NCI-H1092 treated with DMSO at 0.1 percent for 48 hours (cell line): ENCODE measurements at places on chromosomes 6 and 20.

GRCh38 chr6:169965657-169966311 lies 214.4 kb downstream of the ERMARD start:
- no peak for DNase-seq

DNA sequence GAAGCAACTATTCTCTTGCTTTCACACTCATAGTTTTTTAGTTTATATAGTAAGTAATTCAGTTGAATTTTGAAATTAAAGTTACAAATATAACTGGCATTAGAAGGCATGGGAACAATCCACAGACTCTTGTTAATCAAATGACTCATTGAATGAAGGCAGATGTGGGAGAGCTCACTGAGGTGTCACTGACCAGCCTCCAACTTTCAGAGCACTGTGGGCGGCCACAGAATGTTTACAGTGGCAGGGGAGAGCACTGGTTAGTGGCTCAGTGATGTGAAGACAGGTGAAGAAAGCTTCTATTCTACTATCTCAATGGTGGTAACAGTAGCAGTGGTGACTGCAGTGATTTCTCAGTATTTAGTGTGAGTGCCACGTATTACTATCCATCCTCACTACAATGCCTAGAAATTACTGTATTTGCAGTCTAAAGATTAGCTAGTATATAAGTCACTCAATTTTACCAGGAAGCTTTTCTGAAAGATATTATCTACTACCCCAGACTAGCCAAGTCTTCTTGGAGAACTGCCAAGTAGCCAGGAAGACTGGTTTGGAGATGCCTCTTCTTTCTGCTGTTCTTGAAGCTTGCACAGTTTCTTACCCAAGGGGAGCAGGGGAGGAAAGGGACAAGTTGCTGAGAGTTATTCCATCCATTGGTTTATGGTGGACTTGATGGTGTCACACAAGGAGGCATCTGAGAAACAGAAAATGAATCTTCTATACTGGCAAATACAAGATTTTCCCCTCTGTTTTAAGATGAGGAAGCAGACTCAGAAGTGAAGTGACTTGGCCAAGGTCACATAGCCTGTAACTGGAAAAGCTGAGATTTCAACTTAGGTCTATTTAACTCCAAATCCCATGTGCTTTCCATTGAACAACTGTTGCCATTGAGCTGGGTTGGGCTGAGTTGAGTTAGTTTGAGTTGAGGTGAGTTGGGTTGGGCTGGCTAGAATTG lies 231.2 kb downstream of the ANKRD60 start:
- DNase-seq = no peak

GRCh38 chr6:63349401-63349800 lies 29.6 kb upstream of the LGSN start:
- DNase-seq = no peak

DNA sequence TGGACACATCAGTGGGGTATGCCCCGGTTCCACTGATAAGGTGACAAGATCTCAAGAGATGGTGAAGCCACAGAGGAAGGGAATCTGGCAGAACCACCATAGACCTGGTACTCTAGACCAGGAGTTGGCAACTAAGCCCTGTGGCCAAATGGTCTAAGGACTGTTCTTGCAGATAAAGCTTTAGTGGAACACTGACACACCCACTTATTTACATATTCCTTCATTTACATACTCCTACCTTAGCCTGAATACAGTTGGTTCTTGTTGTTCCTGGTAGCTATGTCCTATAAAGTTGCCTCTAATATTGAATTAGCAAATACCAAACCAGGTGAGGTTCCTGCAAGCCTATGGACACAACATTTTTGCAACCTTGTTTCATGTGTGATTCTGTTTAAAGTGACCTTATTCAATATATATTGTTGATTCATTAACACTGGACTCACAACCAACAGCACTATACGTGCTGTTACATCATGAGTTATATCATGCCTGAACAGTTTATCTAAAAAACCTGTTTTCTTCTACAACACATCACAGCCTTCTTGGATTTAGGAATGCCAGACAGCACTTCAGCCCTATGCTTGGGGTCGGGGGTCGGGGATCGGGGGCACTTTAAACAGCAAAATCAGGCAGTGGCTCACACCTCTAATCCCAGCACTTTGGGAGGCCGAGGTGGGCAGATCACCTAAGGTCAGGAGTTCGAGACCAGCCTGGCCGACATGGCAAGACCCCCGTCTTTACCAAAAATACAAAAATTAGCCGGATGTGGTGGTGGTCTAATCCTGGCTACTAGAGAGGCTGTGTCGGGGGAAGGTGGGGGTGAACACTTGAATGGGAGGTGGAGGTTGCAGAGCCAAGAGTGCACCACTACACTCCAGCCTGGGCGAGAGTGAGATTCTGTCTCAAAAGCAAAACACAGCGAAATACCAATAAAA lies 2.5 kb downstream of the CCDC167 start:
- DNase-seq = no peak

- peak; percentile 70 for DNase-seq
These were observed 818 bp upstream of the MDGA1 start for GRCh38 chr6:37698264-37699137.

GRCh38 chr20:56417911-56418310 lies 5.9 kb downstream of the CASS4 start:
- DNase-seq = no peak

- DNase-seq = no peak
These were observed 629.8 kb downstream of the CDH26 start for GRCh38 chr20:60587986-60588385.

DNA sequence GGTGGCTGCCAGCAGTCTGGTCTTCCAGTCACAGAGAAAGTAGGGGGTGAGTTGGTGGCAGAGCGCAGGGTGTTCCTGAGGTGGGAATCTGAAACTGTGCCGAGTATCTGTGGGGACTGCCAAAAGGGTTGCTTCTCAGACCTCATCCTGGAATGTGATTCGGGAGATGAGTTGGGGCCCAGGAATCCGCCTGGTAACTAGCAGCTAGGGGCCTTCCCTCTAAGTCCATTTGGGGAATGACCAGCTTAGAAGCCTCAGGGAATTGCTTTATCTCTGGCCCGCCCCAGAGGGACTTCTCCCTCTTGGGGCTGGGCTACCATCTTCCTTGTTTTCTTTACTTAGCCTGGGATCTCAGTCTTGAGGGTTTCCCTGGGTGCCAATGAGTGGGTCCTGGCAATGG lies 49.6 kb downstream of the MOCS1 start:
- no peak for DNase-seq

DNA sequence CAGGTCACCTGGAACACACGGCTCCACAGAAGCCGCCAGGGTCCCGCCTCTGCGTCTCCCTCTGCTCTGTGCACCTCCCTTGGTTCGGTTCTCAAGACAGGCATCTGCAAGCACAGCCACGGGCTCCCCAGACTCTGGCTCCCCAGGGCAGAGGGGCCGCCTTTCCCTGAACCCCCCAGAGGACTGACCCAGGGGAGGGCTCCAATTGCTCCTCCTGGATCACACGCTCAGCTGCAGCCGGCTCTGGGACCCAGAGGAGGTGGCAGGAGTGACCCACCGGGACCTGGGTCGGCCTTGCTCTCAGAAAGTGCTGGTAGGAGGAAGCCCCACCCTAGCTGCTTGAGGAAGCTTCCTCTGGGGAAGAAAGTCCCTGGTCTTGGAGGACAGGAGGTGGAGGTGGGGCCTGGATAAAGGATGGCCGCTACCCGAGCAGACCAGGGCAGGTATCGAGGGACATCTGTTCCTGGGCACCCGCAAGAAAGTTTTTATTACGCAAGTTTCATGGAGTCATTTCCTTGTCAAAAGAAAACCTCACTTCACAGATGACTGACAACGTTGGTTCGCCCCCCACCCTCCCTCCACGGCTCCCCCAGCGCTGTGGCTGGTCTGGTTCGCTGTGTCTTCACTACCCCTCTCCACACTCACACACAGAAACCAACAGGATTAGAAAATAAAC lies 103.9 kb upstream of the AFDN start:
- DNase-seq = no peak

DNA sequence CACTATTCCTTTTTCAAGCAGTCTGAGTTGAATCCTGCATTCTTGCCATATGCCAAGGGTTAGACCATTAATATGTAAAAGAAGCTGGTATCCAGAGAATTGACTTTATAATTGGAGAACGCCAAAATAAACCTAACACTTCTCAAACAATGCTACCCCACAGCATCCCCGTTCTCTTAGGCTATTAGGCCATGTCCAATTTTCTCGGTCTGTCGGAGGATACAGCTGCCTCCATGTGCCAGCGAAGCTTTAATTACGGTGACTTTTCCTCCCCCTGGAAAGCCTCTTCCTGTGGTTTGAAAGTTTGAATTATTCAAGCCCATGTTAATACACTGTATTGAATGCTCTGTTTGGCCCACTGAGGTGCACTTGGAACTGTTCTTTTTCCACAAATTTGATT lies 60.5 kb downstream of the HS3ST5 start:
- no peak for DNase-seq

DNA sequence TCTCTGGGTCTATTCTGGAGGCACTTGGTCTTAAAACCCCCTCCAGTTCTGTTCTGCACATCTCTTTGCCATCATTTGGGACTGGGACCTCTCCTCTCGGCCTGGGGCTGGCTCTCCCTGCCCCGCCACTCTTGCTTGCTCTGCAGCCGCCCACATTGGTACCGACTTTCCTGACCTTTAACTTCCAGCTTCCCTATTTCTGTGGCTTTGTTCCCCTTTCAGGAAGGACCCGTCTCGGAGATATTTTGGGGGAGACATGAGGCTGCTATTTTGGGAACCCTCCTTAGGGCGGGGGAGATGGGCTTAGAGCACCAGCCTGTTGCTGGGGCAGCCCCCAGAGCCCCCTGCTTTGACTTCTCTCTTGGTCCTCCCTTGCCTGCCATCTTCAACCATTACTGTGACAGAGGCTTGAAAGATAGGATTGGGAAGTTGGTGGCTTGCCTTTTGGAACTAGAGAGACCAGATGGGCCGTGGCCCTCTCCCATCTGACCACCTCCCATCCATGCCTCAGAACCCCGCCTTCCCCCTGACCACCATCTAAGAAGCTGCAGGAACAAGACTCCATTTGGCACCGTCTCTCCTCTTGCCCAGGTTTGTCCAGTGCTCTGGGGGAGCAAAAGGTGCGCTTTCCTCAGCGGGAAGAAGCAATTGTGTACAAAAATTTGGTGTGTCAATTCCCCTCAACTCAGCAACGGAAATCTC lies 914 bp downstream of the TREM2 start:
- no peak for DNase-seq

- no peak for DNase-seq
These were observed 7.3 kb downstream of the SAYSD1 start for GRCh38 chr6:39107641-39108040.

DNA sequence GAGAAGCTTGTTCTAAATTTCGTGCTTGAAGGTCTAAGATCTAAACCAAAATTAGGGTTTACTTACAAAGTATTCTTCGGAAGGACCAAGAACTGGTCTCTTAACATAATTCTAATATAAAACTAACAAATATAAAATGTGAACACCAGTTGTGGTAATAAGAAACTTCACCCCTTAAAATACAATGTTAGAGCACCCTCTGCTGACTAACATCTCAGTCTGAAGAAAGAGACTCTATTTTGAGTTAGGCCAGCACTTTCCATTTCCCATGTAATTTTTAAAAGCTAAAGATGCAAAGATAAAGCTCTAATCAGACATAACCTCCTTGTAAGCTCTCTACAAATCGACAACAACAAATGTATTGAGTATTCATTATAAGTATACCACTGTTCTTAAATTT lies 24.6 kb downstream of the ATG5 start:
- no peak for DNase-seq

DNA sequence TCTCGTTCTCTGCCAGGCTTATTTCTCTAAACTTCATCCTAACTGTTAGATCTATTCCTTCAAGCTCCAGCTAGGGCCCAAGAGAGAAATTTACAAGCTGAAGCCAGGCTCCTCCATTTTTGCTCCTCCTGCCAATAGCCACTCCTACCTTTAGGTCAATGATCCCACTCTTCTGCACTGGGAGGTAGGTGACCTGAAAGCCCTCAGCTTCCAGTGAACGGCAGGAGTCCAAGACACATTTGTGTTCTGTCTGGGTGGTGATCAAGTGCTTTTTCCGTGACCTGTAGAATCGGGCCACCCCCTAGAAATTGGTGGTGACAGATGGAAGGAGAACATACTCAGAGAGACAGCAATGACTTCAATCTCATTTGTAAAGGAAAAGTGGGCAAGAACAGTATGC lies 8.9 kb downstream of the NFS1 start:
- DNase-seq = no peak

GRCh38 chr6:12717356-12717755 lies 789 bp downstream of the PHACTR1 start:
- no peak for DNase-seq

DNA sequence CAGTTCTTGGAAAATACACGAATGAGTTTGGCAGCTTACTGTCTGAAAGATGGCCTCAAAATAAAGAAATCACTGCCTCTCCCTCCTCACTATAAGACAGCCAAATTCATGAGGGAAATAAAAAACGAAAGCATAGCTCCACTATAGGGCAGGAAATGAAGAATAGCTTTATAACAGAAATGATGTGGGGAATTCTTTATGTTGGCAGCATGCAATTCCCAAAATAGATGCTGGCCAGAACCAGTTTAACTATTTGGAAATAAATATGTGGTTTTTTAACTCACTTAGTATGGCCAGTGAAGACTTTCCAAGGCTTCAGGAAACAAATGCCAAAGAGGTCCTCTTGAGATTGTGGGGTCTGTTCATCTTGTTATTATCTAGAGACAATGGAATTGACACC lies 100.5 kb downstream of the TBX18 start:
- DNase-seq = no peak

DNA sequence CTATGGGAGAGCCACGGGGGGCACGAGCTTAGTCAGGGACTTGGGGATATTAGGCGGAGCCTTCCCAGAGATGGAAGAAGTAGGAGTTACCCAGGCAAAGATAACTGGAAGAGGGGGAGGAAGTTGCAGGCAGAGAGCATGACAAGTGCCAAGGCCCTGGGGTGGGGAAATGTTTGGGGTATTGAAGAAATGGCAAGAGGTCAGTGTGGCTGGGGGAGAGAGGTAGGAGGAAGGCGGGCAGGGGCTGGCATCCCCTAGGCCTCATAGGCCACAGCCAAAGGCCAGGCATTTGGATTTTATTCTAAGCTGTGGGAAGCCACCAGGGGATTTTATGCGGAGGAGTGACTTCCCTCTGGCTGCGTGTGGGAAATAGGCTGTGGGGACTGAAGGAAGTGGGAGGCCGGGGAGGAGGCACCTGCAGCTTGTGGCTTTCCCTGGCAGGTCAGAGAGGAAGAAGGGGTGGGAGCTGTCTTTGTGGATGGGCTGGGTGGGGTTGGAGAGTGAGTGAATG lies 22.7 kb downstream of the SNAI1 start:
- no peak for DNase-seq

- DNase-seq = no peak
These were observed 15.5 kb downstream of the CYP39A1 start for GRCh38 chr6:46637145-46637544.

GRCh38 chr6:91781946-91782345 lies 1195.1 kb upstream of the MAP3K7 start:
- peak; percentile 22 for DNase-seq
